Brain pericyte (primary cell): ENCODE measurements at places on chromosomes 1 and 21.

DNA sequence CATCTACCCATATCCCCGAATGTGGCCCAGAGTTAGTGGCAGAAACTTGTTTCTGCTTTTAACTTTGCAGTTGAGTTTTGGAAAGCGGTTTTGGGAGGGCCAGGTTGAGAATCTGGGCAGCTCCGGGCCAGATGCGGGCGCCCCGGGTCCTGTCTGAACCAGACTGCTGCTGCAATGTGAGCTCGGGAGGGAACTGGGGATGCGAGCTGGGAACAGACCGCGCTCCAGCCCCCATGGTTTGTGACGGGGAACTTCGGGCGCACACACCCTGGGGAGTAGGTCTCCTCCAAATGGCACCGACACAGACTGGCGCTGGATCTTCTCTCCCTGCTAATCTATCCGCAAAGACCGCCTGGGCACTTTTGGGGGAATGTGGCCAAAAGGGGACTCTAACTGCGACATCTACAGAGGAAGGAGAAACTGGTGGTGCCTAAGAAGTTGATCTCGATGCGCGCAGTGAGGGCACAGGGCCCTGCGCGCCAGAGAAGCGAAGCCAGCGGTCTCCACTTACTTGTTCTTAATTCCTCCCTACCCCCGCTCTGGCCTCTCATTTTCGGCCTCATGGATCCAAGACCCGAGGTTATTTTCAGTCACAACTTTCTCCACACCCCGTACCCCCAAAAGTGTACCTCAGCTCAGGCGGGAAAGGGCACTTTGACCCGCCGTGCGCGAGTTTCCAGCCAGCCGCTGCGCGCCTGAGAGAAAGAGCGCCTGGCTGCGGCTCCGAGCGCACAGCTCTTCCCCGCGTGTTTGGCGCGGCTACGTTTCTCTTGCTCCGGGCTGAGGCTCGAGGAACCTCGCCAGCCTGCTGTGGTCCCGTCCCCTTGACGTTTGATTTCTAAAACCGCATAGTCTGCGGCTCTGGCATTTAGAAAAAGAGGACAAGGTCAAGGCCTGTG is 411.0 kb upstream of the ESRRG start:
- no peak for DNase-seq

DNA sequence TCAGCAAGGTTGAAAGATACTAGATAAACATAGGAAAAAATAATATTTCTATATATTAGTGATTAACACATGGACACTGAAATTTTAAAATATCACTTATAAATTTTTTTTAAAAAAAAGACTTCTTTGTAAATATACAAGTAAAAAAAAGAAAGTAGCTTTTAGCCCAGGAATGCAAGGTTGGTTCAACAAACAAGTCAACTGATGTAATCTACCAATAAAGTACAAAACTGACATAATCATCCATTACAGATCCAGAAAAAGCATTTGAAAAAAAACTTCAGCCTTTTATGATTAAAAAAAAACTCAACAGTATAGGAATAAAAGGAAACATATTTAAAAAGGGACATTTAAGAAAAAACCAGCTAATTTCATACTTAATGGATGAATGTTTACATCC is 48.4 kb downstream of the TRMT1L start:
- no peak for DNase-seq

DNA sequence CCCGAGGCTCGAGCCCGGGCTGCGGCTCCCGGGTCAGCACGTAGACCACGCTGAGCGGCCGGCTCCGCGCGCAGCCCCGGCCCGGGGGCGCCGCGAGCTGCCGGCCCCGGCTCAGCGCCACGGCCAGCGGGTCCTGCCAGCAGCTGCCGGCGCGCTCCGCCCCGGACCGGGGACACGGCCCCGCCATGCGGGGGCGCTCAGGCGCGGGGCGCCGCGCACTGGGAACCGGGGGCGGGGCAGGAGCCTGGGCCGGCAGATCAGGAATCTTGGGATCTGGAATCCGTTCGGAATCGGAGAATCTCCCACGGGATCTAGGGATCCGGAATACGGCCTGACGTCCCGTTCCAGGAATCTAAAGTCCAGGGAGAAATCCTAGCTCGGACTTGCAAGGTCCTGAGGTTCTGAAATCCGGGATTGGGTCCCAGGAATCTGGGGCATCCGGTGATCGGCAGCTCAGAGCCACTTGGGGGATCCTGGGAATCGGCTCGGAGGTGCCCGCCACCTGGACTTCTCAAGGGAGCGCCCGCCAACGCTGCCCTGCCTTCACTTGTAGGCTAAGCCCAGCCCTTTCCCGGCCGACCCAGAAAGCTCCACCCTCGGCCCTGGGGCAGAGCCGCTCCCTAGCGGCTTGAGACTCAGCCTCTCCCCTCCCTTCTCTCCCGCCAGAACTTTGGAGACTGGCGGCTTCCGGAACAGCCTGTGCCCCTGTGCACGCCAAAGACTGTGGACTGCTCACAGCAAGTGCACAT is at the start of gene MAP3K6:
Gene MAP3K6 (minus strand): TSS at position 551 of the 749 bp plus-strand sequence. CDS start 364 bp downstream, at position 187.
- no peak for DNase-seq

DNA sequence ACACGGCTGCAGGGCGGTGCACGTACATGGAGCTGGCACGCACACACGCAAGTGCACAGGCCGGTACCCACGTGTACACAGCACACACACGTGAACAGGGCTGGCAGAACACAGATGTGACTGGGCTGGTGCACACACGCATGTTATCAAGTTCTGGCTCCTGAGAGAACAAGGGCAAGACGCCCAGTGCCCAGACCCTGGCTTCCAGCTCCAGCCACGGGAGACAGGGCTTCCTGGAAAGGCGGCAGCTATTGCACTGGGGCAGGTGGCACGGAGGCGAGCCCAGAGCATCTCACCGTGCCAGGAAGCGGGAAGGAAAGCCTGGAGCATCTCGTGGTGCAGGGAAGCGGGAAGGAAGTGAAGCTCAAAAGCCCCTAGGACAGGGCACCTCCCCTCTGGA is 5.9 kb downstream of the SDF4 start:
- no peak for DNase-seq

DNA sequence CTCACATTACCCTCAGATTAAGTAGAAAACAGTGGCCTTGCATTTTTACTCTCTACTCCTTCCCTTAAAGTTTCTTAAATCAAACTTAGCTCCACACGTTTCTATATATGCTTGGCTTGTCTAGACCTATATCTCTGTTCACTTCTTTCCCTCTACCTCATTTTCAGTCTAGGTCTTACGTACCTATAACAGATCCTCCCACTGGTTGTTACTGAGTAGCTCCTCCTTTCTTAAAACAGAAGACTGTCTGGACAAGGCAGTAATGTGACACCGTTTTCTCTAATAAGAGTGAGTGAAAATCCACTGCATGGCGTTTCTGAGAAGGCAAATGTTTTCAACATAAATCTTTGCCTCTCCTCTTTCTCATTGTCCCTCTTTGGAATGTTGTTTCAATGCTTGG is 211.7 kb upstream of the POGK start:
- DNase-seq: no peak

DNA sequence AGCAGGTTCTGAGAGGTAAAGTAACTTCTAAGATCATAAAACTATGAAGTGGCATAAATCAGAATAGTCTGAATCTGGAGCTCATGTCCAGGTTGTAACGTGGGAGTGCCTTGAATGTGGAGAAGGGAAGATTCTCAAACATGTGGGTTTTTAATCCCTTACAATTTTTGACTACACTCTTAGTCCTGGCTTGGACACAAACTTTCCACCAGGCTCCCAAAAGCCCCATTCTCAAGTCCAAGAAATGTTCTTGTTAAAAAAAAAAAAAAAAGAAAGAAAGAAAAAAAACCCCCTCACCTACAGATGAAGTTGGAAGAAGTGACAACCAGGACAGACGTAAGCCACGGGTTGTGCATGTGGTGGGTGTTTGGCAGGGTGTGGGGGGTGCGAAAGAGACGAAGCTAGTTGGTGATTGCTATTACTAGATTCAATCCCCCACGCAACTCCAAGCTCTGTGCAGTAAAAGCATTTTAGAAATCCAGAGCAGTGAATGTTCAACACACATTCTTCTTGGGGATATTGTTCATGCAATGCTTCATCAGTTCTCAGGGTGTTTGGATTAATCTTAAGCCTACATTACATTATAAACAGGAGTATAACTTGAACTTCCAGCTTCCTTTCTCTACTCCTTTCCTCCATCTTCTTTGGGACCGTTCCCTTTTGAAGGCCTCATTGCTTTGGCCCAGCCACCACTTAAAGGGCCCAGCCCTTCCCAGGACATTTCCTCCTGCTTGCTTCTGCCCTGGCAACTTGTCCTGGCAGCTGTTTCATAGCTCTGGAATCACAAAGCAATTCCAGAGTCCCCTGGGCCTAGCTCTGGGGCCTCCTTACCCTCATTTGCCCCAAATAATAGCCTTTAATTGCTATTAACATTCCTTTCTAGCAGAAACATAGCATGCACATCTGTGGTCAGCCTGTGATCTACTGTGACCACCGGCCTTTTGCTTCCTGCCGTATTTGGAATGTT is 41.8 kb downstream of the PHC2 start:
- DNase-seq: no peak

- DNase-seq: no peak
Measured at GRCh38 chr1:19070891-19071621, 114.6 kb upstream of the IFFO2 start.

DNA sequence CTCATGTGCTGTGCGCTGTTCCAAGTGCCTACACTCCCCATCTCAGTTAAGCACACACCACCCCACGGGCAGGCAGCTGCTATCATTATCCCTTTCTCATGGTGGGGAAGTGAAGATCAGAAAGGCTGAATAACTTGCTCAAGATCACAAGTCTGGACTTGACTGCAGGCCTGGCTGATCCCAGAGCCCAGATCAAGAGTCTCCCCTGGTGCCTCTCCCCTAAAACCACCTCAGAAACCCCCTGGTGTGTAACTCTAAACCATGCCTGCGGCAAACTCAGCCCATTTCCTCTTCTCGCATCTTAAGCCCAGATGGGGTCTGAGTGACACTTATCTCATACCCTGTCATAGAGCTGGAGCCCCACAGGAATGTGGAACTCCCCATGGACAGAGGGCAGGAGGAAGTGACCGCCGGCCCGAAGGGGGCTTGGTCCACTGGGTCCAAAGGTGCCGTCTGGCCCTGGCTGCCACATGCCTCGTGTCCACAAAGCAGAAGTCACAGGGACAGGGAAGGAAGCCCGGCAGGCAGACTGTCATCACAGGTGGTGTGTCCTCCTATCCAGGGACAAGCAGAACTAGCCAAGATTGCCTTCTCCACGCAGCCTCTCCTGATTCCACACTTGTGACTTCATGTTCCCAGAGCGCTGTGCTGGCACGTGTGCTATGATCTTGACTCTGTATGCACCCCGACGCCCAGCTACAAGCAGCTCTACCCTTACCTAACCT is 92.1 kb downstream of the SYF2 start:
- no peak for DNase-seq

DNA sequence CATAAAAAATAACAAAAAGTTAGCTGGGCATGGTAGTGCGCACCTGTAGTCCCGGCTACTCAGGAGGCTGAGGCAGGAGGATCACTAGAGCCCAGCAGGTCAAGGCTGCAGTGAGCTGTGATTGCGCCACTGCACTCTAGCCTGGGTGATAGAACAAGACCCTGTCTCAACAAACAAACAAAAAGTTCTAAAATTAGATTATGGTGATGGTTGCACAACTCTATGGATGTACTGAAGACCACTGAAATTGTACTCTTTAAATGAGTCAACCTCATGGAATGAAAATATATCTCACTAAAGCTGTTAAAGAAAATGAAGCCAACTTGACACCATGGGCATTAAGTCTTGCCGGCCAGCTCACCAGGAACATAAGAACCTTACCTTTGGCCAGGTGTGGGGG is 9.1 kb downstream of the MRAP start:
- DNase-seq: no peak

GRCh38 chr1:25082995-25083394 is 149.3 kb downstream of the SYF2 start:
- DNase-seq: no peak

DNA sequence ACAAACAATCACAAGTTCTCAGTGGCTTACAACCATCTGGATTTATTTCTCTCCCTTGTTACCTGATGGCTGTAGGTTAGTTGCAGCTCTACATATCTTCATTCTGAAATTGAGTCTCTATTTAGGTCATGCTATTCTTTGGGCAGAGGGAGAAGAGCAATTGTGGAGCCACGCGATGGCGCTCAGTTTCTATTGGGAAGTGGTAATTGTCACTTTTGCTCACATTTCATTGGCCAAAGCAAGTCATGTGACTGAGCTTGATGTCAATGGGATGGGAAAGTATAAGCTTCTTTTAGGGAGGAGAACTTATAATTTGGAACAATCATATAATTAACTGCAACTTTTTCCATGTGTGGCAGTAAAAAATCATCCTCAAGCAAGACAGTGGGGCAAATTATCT is 166.5 kb downstream of the LMO4 start:
- DNase-seq: no peak

GRCh38 chr1:169129109-169129784 is 22.8 kb downstream of the ATP1B1 start:
- no peak for DNase-seq

GRCh38 chr1:100622506-100622905 is 84.6 kb downstream of the GPR88 start:
- no peak for DNase-seq

DNA sequence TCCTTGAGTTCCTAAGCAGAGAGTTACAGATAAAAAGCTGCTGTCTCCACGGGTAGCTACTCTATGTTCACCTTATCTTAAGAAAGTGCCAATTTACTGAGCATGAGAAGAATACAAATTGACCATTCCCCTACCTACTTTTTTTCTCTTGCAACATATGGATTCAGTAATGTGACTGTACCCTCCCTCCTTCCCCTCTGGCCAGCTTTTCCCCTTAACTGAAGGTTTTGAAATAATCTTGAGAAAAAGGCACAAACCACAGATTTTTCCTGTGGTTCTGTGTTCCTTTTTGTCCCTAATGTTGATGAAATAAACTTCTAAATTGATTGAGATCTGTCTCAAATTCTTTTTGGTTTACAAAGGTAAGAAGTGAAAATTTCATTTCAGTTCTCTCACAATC is 2.6 kb upstream of the CD2 start:
- no peak for DNase-seq

DNA sequence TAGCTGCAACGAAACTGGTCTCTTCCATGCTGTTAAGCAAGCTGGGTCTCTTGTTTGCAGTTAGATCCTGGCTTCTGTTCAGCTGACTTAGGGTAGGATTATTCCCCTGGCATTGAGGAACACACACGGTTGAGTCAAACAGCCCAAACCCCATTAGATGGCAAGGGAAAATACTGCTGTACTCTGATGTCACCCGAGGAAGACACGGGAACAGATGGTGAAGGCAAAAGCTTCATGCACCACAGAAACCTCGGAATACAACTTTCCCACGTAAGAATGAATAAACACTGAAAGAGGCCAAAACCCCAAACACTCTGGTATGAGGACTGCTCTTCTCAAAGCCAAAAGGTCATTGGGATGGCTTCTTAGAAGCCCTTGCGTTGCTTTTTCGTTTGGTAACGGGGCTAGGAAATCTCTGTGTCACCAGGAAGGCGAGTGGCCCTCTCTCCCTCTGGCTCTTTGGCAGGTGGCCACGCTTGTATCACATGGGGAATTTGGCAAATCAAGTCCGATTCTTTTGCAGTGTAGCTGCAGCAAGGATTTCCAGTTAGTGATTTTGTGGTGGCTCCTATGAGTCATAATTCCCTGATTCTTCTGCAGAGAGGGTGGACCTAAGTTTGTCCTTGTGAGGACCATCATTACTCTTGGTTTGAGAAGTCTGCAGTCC is 16.7 kb upstream of the LYST start:
- DNase-seq: peak; percentile 32
